ENCODE measurements at places on chromosomes 5 and 9.

- DNase-seq = no peak
Measured at GRCh38 chr5:129743541-129744187, 4.2 kb upstream of the MINAR2 start.

DNA sequence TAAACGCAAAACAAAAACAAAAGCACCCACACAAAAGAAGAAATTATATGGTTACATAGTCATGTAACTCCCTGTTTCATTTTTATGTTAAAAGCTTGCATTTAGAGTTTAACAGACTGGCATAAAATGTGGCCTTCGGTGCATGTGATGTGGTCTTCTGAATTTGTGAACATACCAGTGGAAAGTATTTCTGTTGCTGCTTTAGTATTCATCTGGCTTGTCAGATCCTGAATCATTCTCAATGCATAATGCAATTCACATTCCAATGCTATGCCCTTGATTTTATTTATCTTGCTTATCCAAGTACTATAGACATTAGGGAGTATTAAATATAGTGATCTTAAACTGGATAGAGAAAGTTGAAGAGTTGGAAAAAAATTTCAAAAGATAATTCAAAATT lies 740.2 kb upstream of the ZNF608 start:
- DNase-seq = no peak

DNA sequence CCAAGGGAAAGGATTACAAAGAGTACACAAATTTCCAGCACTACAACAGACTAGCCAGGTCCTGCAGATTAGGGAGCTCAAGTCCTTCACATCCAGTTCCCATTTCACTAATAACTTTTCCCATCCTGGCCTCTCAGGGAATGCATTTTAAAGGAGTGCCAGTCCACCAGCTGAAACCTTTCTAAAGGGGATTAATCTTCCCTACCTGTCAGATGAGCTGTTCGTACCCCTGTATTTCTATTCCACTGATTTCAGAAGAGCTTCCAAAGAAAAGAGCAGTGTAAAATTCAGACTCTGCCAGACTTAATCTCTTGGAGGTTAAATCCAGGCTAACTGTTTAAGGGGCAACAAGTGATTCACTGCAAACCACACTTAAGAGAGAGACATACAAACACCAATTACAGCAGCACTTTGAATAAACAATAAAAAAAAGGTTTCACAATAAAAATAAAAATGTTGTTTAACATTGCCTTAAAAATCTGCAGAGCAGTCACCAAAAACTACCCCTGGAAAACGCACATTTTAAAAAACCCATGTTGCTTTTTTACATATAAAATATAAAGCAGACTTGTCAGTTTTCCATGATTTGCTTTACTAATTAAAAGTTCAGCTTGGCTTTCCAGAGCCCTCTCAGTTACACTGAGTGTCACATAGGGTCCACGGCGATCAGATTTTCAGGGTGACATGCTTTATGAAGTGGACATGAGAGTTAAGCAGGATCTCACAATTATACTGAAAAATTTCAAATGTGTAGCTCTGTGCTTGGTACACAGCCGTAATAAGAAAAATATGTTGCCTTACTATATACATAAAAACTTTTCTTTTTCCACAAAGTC lies 3.2 kb downstream of the ROR2 start:
- no peak for DNase-seq

DNA sequence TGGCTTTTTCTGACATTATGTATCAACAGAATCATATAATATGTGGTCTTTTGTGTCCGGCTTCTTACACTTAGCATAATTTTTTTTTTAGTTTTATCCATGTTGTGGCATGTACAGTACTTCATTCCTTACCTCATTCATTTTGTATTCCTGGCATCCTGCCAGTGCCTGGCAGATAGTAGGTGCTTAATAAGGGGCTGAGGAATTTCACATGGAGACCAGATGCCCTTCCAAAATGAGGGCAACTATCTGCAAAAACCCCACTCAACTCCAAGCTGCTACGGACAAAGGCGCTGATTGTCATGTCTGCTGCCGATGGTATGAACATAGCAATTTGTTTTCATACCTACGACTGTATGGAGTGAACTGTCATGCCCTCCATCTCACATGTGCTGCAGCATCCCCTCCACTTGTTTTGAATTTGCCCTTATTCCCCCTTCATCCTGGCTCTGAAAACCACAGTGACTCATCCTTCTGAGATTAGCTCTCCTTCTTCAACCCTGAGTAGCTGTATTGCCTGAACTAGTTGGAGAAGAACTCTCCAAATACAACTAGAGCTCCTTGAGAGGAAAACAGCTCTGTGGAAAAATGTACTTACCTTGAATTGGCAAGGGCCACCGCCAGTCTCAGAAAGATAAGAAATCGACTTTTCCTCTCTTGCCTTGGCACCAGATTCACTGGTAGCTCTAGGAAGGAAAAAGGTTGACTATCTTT lies 41.3 kb upstream of the FOXE1 start:
- no peak for DNase-seq

GRCh38 chr5:16687898-16688297 lies 71.1 kb upstream of the RETREG1 start:
- no peak for DNase-seq

GRCh38 chr5:132369007-132369473 lies 470 bp upstream of the SLC22A5 start:
- DNase-seq = no peak

- no peak for DNase-seq
Measured at GRCh38 chr5:33888587-33888986, 3.2 kb downstream of the ADAMTS12 start.

DNA sequence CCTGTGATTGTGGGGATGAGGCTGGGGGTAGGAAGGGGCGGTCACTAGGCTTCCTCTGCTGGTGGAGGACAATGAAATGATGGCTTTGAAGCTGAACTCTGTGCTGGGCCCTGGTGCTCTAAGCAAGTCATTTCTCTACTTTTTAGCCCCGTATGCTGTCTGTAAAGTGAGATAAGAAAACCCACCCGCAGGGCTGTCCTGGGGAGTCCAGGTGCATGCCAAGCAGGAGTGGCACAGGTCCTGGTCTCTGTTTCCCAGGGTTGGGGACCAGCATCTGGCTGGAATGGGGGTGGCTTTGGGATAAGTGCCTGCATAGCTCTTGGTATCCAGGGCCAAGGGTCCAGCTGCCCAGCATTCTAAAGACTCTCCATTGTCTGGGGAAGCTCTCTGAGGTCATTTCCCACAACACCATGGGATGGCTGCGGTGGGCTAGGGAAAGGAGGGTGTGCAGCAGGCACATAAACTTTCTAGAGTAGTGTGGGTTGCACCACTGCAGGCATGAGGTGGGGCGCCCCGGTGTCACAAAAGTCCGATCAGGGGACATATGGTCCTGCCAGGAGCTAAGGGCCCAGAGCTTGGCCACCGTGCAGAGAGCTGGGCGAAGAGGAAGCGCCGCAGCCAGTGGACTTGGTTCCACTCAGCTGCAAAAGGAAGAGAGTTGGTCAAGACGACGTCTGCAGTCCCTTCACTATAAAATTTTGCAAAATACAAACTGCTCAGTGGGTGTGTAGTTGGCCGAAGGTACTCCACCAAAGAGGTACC lies 25.6 kb upstream of the GTF3C5 start:
- no peak for DNase-seq

DNA sequence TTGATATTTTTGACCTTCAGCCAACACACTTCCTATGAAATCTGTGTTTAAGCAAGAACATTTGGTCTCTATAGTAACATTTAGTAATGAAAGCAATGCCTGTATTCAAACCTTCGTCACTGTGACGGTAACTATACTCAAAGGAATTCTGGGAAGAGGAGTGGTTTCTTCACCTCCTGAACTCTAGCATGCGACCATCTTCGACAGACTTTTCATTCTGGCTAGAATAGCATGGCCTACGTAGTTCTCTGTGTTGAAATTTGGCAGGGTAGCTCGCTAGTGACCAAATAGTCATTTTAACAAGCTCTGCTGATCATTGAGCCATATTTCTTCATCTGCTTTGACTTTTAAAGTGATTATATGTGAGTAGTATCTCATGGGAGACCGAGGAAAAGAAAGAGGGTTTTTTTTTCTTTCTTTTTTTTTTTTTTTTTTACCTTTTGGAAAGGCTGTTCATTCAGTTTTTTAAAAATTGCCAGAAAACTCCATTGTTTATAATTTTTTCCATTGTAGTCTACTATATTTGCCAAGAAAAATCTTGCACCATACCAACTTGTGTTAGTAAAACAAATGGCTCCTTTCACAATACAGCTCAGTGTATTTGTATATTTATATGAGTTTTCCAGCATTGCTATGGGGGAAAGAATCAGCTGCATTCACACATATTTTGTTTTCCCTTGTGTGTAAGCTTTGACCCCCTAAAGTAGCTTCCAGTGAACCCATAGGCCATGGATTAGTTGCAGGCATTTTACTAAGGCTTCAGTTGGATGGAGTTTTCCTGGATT lies 166.8 kb downstream of the NNT start:
- no peak for DNase-seq

DNA sequence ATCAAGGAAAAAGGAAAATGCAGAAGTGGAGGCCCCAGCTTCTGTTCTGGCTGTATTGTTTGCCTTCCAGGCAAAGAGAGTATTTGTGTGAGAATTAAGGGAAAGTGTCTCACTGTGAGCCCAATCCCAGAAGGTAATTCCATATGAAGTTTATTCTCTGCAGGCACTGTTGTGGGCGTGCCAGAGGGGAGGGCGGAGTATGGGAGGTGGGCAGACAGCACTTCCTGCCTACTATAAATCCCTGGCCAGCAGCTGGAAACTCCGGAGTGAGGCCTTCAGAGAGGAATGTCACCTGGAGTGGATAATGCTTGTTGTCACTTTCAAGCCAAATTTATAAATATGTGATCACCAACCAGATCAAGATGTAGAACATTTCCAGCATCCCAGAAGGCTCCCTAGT lies 209.5 kb downstream of the ARHGAP26 start:
- DNase-seq = no peak

DNA sequence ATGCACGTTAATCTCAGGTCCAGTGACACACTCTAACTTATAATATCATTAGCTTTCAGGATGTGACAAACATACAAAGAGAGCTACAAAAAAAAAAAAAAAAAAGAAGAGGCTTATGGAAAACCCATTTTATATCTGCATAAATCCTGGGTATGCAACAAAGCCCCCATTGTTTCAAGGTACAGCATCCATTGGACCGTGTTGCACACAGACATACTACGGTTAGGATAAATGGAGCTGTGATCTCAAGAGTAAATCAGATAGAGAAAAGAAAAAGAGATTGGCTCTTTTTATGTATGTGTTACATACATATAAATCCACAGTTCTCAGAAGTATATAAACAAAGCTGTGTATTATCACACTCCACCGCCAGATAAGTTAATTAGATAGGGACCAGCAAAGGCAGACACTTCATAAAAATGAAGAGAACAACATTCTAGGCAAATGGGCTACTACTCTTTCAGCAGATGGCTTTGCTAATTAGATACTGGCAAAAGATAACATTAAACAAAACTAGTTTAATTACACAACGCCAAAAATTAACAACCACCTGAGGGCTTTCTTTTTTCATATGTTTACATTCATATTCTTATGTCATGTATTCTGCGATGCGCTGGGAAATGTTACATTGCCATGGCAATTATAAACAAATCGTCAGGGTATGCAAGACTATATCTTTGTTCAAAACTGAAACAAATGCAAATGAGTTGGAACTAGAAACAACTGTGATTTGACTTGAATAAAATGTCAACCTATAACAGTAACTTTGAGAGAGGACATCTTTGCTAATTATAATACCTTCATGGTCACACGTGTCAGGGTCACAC lies 304.2 kb downstream of the SEMA5A start:
- no peak for DNase-seq
